ENCODE measurements at places on chromosomes 16 and 17. TPM values are rescaled to one million over a fixed set of nuclear protein-coding genes. Genes with fewer than 3 reads are reported as not detected.

GRCh38 chr16:630249-630814, 453 bp upstream of the WFIKKN1 start:
- no peak for DNase-seq
- no peak overlapping the region for H3K27ac ChIP-seq
- peaks cover 43% of the 10 kb centered on the region for H3K36me3 ChIP-seq
- H3K27me3 ChIP-seq: no peaks in the 10 kb centered on the region
- H3K4me3 ChIP-seq: no peak overlapping the region

DNA sequence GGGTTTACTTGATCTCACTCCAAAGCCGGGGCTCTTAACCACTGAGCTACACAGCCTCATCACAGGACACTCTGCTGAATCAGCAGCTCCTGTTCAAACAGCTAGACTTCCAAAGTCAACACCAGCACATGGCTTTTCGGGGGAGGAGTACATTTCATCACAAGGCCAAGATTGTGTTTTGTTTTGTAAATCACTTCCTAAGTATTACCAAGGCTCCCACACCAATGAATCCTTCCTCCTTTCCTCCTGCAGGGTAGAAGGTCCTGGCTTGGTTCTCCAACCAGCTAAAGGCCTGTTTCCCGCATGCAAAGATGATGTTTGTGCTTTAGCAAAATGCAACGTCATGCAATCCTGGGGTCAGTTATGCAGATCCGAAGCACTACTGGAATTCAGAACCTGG, 152.5 kb downstream of the XYLT1 start:
- no peak overlapping the region for H3K4me3 ChIP-seq
- no peak for DNase-seq
- H3K27ac ChIP-seq: no peak overlapping the region
- H3K36me3 ChIP-seq: no peaks in the 10 kb centered on the region
- H3K27me3 ChIP-seq: no peaks in the 10 kb centered on the region

GRCh38 chr17:44844390-44844830, 3.3 kb upstream of the HIGD1B start:
- no peak overlapping the region for H3K4me3 ChIP-seq
- H3K27me3 ChIP-seq: no peaks in the 10 kb centered on the region
- H3K27ac ChIP-seq: no peak overlapping the region
- H3K36me3 ChIP-seq: no peaks in the 10 kb centered on the region
- peak; percentile 79 for DNase-seq
- no peaks in the 10 kb centered on the region for H3K4me1 ChIP-seq

DNA sequence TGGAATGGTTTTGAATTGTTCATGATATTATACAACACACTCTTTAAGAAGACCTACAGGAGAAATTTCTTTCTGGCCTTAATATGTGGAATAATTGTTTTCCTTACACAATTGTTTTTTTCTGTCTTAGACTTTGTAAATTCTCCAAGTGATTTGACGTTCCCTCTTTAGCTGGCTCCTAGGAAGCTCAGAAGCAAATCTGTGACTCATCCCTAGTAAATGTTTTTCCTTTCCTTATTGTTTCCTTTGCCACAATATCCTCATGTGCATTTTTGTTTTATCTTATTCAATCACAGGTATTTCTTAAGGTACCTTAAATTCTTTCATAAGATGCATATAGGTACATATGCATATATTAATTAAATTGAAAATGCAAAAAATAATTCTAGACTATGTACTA, 13.5 kb downstream of the KIAA0753 start:
- H3K4me3 ChIP-seq: no peak overlapping the region
- DNase-seq: no peak
- no peaks in the 10 kb centered on the region for H3K4me1 ChIP-seq
- no peak overlapping the region for H3K27ac ChIP-seq

GRCh38 chr16:89064606-89065457, 28.8 kb upstream of the ACSF3 start:
- no peak overlapping the region for H3K27ac ChIP-seq
- H3K27me3 ChIP-seq: peaks cover 8% of the 10 kb centered on the region
- no peak overlapping the region for H3K4me3 ChIP-seq
- no peaks in the 10 kb centered on the region for H3K36me3 ChIP-seq

GRCh38 chr17:12627781-12628451, 37.8 kb upstream of the MYOCD start:
- H3K27ac ChIP-seq: no peak overlapping the region
- peaks cover 7% of the 10 kb centered on the region for H3K4me1 ChIP-seq
- DNase-seq: no peak
- no peak overlapping the region for H3K4me3 ChIP-seq
- H3K36me3 ChIP-seq: no peaks in the 10 kb centered on the region
- no peaks in the 10 kb centered on the region for H3K27me3 ChIP-seq

- no peaks in the 10 kb centered on the region for H3K36me3 ChIP-seq
- H3K4me1 ChIP-seq: peaks cover 5% of the 10 kb centered on the region
- DNase-seq: no peak
Measured at GRCh38 chr16:77721752-77722308, 484 bp upstream of the NUDT7 start.

- no peaks in the 10 kb centered on the region for H3K4me1 ChIP-seq
- H3K27me3 ChIP-seq: no peaks in the 10 kb centered on the region
- H3K4me3 ChIP-seq: no peak overlapping the region
- no peak overlapping the region for H3K27ac ChIP-seq
- no peak for DNase-seq
Measured at GRCh38 chr17:50520483-50520882, 12.1 kb upstream of the EPN3 start.

- DNase-seq: no peak
- H3K27ac ChIP-seq: no peak overlapping the region
- H3K27me3 ChIP-seq: no peaks in the 10 kb centered on the region
- H3K4me3 ChIP-seq: no peak overlapping the region
- H3K36me3 ChIP-seq: no peaks in the 10 kb centered on the region
Measured at GRCh38 chr17:15143524-15143923, 121.6 kb downstream of the PMP22 start.

- no peaks in the 10 kb centered on the region for H3K36me3 ChIP-seq
- DNase-seq: no peak
- no peaks in the 10 kb centered on the region for H3K27me3 ChIP-seq
- no peak overlapping the region for H3K27ac ChIP-seq
Measured at GRCh38 chr17:48816438-48816773, 623 bp downstream of the TTLL6 start.

DNA sequence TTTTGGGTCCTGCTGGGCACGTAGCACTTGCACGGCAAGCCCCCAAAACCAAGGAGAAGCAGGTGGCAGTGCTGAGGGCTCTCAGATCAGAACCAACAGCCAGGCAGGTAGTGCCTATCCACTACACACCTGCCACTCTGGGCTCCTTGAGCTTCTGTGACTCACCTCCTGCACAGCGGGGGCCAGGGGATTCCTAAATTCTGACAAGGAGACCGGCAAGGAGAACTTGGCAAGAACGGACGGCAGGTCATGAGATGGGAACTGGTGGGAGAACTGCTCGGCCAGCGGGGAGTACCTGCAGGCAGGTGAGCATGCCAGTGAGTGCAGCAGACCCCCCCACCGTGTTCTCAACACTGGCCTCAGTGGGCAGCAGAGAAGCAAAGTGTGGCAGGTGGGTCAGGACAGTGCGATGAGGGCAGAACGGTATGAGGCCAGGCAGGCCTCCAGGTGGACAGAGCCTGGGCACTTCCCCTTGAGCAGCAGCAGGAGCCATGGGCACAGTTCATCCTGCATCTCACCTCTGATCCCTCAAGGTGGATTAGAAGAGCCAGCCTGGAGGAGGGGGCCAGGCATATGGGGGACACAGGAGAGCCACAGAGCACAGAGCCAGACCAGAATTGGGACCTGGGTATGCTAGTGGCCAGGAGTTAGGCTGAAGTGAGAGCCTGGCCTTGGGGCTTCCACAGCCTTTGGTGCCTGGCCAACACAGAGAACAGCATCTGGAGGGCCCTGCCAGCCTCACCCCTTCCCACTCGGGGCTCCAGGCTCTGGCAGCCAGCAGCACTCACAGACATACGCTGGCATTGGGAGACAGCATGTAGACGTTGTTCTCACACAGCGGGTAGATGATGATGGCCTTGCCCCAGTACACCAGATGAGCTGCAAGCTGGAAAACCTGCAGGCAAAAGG, 14.7 kb downstream of the MPG start:
- no peak for DNase-seq
- peaks cover 9% of the 10 kb centered on the region for H3K4me1 ChIP-seq
- H3K27me3 ChIP-seq: no peaks in the 10 kb centered on the region
- H3K4me3 ChIP-seq: no peak overlapping the region

GRCh38 chr16:51337662-51338061, 186.6 kb upstream of the SALL1 start:
- H3K4me1 ChIP-seq: no peaks in the 10 kb centered on the region
- no peak overlapping the region for H3K27ac ChIP-seq
- H3K4me3 ChIP-seq: no peak overlapping the region
- DNase-seq: no peak
- no peaks in the 10 kb centered on the region for H3K36me3 ChIP-seq

DNA sequence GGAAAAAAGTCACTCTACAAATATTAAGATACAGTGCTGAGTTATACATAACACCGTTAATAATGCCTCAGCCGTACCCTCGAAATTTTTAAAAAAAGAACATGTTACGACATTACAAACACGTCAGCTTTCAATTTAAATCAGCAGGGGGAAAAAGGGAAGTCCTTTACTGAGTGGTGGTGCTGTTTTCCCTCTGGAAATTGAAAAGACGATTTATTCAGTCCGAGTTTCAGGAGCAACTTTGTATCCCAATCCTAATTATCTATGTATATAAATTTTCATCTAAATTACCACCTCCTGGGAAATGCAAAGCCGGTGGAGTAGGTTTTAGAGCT, 1.3 kb downstream of the NETO2 start:
- DNase-seq: no peak
- peak overlapping the region; percentile 69 for H3K27ac ChIP-seq
- no peaks in the 10 kb centered on the region for H3K27me3 ChIP-seq
- peak overlapping the region; percentile 60 for H3K4me3 ChIP-seq
- no peaks in the 10 kb centered on the region for H3K4me1 ChIP-seq

- H3K4me3 ChIP-seq: no peak overlapping the region
- DNase-seq: no peak
- H3K27ac ChIP-seq: no peak overlapping the region
Measured at GRCh38 chr16:89003831-89004208, 26.8 kb upstream of the CBFA2T3 start.

DNA sequence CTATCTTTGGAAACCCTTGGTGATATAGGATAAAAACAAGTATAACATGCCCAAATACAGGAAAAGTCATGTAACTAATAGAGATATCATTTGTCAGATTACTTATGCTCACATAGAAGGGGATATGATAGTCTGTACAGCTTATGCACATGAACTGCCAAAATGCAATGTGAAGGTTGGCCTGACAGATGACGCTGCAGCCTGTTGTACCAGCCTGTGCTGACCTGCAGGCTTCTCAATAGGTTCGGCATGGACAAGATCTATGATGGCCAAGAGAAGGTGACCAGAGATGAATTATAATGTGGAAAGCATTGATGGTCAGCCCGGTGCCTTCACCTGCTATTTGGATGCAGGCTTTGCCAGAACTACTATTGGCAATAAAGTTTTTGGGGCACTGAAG, 12.7 kb downstream of the WFIKKN2 start:
- no peak for DNase-seq
- H3K4me3 ChIP-seq: no peak overlapping the region
- no peaks in the 10 kb centered on the region for H3K27me3 ChIP-seq
- peak overlapping the region; percentile 29 for H3K27ac ChIP-seq
- H3K36me3 ChIP-seq: no peaks in the 10 kb centered on the region
- peaks cover 8% of the 10 kb centered on the region for H3K4me1 ChIP-seq

DNA sequence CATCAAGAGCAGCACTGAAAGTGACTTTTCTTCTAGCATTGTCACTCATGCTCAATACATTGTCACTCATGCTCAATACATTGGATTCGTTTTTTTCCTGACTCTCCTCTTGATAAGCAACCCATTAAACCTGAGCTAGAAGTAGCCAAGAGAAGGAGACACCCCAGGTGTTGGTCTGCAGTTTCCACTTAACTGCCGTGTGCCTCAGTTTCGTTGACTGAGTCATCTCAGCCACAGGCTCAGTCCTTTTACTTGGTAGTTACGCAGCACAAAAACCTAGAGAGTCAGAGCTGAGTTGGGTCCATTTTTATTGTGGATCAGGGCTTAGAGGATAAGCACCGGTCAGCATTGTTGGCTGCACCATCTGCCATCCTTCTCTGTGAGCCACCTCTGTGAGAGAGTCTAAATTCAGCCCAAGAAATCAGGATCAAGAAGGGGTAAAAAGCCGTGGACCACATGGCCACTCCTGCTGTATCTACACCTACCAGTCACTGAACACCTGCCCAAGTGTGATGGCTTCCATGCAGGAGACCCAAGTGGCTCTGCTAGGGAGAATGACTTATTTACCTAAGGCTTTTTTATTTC, 11.3 kb downstream of the GINS2 start:
- H3K36me3 ChIP-seq: peaks cover 57% of the 10 kb centered on the region
- no peak overlapping the region for H3K27ac ChIP-seq
- peaks cover 9% of the 10 kb centered on the region for H3K4me1 ChIP-seq
- H3K27me3 ChIP-seq: no peaks in the 10 kb centered on the region
- DNase-seq: no peak
- no peak overlapping the region for H3K4me3 ChIP-seq

DNA sequence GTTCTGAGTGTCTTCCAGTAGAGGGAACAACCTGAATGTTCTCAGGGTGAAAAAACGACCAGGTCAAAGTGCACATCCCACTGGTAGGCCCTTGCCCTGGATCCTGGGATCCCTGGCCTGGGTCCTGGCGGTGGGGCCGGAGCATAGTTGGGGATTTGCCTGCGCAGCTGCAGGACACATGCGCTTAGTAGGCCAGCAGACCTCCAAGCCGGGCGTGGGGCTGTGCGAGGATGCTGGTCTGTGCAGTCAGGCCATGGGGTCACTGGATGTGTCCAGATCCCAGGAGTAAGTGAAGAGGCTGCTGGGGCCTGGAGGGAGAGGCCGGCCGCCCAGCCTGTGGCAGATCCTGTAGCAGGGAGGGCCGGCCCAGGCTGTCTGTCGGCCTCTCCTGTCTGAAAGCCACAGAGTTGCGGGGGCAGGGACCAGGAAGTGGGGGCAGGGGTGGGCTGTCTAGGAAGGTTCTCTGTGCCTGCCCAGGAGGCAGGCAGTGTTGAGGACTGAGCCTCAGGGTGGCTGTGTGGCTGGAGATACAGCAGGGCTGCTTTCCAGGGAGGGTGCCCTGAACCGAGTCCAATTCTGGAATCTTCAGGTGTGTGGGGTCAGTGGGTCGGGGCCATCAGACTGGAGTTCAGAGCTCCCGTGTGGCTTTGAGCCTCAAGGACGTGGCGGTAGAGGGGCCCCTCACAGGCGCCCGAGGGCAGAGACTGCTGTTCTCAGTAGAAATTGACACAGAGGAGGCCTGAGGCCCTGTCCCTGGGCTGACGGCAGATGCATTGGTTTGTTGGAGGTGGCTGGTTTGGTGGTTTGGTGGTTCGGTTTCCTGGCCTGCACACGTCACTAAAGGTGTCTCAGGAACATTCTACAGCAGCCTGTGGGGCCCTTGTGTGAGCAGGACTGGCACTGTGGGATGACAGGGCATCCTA, 17.2 kb upstream of the NUDT16L1 start:
- peak; percentile 8 for DNase-seq
- peak overlapping the region; percentile 79 for H3K27ac ChIP-seq
- peaks cover 41% of the 10 kb centered on the region for H3K4me1 ChIP-seq
- peaks cover 36% of the 10 kb centered on the region for H3K36me3 ChIP-seq
- no peaks in the 10 kb centered on the region for H3K27me3 ChIP-seq

Gene KRTAP4-4
- total RNA-seq: not detected

Gene GNG13
- total RNA-seq: not detected

Gene ODAD4
- total RNA-seq: not detected

Gene SPATA32
- not detected for total RNA-seq
